ENCODE measurements at places on chromosomes 6 and 20.

DNA sequence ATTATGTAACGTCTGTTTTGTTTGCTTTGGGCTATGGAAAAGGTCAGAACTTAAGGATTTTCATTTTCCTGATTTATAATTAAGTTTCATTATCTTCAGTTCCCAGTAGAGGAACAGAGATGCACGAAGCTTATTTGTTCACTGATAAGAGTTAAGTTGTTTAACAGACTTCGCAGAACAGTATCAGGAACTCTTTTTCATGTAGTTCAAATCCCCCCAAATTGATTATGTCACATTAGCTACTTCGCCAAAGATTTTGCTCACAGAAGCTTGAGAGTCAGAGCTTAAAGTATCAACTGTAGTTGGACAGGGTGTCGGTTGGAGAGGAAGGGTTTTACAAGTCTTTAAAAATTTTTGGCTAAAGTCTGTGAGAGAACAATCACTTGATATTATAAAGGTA lies 43.4 kb downstream of the ZHX3 start:
- no peak for DNase-seq

- DNase-seq, result no peak
Measured at GRCh38 chr20:50746138-50746940, 15.0 kb downstream of the PARD6B start.

DNA sequence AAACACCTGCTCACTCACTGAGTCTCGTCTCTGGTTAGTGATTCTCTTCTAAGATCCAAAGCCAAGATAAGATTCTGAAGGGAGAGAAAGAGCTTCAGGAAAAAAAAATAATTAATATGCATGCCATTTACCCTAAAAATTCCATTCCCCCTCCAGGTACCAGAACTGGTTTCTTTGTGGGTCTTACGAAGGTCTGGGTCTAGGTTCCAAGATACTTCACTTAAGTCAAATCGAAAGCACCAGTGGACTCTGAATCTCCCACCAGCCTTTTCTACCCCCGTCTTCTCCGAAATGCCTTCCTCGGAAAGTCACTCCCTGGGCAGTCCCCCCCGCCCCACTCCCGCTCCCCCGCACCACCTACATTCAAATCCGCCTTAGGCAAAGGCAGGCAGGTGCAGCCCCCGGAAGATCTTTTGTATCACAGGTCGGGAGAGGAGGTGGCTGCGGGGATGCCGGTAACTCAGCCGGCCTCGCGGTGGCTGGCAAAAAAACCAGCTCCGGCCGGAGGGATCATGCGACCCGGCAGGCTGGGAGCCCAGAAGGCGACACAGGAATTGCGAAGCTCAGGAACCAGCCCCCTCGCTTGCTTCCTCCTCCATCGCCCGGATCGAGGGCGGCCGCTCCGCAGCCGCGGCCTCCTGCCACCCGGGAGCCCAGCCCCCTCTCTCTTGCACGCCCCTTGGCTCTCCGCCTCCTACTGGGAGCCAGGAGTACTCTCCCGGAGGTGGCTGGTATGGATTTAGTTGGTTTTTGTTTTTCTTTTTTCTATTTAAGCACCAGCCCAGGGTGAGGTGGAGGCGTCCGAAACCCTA lies at the start of gene BCL2L1:
TSS of gene BCL2L1 (minus strand) at position 612 of the 812 bp plus-strand sequence. CDS start 650 bp downstream, outside the sequence.
- peak; percentile 88 for DNase-seq

- no peak for DNase-seq
Measured at GRCh38 chr20:23128461-23129125, 42.5 kb upstream of the CD93 start.
